ENCODE measurements at places on chromosomes 3 and 15. TPM values are rescaled to one million over a fixed set of nuclear protein-coding genes. Genes with fewer than 3 reads are reported as not detected.

The BNC1 gene
- total RNA-seq = 3.3 TPM

DNA sequence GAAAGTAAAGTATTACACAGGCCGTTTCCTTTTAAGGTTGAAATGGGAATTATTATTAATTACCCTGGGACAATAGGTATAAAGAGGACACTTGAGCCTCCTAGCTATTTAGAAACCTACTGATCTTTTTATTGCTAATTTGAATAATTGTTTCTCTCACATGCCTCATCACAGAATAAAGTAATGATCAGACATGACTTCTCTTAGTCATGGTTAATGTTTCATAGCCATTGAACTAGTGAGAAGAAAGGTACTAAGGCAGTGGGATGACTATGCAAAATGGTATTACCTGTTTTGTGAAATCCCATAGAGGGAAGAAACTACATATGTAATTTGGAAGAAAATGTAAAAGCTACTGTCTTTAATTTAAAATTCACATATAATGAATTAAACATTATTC, 85.6 kb downstream of the EPHA6 start:
- no peak for DNase-seq
- H3K27ac ChIP-seq = no peak overlapping the region
- H3K36me3 ChIP-seq = no peaks in the 10 kb centered on the region

- H3K27ac ChIP-seq = no peak overlapping the region
- H3K4me3 ChIP-seq = no peak overlapping the region
- H3K4me1 ChIP-seq = no peaks in the 10 kb centered on the region
- peaks cover 29% of the 10 kb centered on the region for H3K27me3 ChIP-seq
These were observed 76.8 kb upstream of the GATA2 start for GRCh38 chr3:128569756-128570155.

- H3K4me3 ChIP-seq = peak overlapping the region; percentile 39
- H3K36me3 ChIP-seq = peaks cover 43% of the 10 kb centered on the region
- no peaks in the 10 kb centered on the region for H3K27me3 ChIP-seq
- H3K27ac ChIP-seq = peak overlapping the region; percentile 91
- H3K4me1 ChIP-seq = peaks cover 40% of the 10 kb centered on the region
These were observed 66.3 kb upstream of the CRTC3 start for GRCh38 chr15:90463381-90463780.

DNA sequence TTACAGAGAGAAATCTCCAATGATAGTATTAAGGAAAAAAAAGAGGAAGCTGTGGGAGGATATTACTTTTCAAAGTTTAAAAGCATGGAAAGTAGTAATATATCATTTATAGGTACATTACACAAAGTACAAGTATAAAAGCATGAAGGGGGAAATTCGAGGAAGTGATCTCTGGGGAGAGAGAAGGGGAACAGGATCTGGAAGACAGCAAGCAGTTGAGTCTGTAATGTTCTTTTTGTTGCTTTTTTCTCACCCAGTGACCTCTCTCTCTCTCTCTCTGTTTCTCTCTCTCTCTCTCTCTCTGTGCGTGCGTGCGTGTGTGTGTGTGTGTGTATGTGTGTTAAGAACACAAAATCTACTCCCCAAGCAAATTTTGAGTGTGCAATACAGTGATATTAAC, 10.2 kb downstream of the C3orf20 start:
- no peak overlapping the region for H3K4me3 ChIP-seq
- no peak overlapping the region for H3K27ac ChIP-seq
- no peaks in the 10 kb centered on the region for H3K4me1 ChIP-seq

DNA sequence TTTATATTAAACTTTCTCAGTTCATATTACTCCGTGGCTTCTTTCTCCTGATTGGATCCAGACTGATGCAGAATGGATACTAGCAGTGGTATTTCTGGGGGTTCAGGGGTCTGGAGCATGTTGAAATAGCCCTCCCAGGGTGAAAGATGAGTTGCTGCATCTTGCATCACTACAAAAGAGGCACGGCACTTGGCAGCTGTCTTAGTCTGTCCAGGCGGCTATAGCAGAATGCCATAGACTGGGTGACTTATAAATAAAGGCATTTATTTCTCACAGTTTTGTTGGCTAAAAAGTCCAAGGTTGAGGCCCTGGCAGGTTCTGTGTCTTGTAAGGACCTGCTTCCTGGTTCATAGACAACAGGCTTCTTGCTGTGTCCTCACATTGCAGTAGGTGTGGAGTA, 660 bp upstream of the BCL2L10 start:
- H3K27me3 ChIP-seq = peaks cover 41% of the 10 kb centered on the region
- H3K4me3 ChIP-seq = no peak overlapping the region
- DNase-seq = no peak
- H3K4me1 ChIP-seq = no peaks in the 10 kb centered on the region
- H3K36me3 ChIP-seq = no peaks in the 10 kb centered on the region

The CPNE9 gene
- not detected for total RNA-seq

The FXR1 gene
- total RNA-seq = 129 TPM

The GOLGA6A gene
- total RNA-seq = under 0.01 TPM

The PEX11A gene
- 4.0 TPM for total RNA-seq

The RFX7 gene
- 7.6 TPM for total RNA-seq

DNA sequence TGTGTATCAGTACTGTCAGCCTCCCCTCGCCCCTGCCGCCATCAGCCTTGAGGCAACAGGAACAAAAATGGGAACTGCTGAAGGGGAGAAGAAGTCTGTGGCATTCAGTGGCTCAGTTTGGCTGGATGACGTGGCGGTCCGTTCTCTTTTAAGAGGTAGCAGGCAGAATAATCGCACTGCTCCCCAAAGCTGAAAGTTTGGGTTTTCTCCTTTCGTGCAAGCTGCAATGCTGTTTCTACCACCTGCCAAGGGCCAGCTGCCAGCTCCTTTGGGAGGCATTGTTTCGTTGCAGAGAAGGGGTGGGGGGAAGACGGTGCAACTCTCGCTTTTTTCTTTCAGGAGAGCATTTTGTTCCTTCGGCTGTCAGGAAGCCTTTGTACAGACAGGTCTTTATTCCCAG, 369.6 kb upstream of the RORA start:
- no peak overlapping the region for H3K4me3 ChIP-seq
- H3K27ac ChIP-seq = no peak overlapping the region
- no peaks in the 10 kb centered on the region for H3K4me1 ChIP-seq
- no peak for DNase-seq
